ENCODE measurements at places on chromosomes 5 and 9.

DNA sequence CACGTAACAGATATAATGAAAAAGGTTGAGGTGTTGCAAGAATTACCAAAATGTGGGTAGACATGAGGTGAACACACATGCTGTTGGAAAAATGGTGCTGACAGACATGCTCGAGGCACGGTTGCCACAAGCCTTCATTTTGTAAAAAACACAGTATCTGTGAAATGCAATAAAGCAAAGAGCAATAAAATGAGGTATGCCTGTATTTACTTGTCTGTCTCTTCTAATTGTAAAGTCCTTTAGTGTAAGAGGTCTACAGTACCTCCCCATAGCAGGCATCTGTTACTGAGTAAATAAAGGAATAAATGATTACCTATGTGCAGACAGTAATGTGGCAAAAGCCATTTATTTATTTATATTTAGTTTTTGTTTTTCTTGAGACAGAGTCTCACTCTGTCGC is 3.0 kb upstream of the CAST start:
- DNase-seq: no peak

DNA sequence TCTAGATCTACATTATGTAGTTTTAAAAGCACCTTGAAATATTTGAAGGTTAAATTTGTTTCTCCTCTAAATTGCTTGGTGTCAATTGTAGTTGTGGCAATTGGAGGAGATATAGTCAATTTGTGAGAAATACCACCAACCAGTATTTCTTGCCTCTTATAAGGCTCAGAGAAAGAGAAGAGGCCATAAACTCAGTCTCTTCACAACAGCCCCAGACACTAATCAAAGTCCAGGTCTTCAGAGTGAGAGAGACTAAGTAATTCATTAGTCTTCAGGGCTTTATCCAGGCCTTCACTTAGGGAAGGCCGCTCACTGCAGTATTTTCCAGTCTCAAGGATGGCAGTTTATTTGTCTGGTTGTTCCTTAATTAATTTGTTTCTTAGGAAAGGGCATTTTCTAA is 168.0 kb upstream of the RGMB start:
- no peak for DNase-seq

DNA sequence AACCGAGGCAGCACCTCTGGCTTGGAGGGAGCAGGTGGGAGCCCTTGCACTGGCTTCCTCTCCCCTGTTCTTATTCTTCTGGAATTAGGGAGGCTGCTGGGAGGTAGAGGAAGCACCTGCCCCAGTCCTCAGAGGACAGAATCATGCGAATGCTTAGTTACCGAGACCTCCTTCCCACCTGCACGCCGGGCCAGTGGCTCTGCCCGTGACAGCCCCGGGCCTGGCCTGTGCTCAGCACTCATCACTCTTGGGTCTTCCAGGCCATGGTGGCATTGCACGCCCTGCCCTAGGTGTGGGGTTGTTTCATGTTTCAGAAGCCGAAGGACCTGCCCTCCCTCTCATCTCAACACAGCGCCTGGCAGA is 45.3 kb upstream of the NKD2 start:
- DNase-seq: no peak

- DNase-seq: no peak
Observed at GRCh38 chr5:169534311-169534880, 49.2 kb upstream of the SPDL1 start.

DNA sequence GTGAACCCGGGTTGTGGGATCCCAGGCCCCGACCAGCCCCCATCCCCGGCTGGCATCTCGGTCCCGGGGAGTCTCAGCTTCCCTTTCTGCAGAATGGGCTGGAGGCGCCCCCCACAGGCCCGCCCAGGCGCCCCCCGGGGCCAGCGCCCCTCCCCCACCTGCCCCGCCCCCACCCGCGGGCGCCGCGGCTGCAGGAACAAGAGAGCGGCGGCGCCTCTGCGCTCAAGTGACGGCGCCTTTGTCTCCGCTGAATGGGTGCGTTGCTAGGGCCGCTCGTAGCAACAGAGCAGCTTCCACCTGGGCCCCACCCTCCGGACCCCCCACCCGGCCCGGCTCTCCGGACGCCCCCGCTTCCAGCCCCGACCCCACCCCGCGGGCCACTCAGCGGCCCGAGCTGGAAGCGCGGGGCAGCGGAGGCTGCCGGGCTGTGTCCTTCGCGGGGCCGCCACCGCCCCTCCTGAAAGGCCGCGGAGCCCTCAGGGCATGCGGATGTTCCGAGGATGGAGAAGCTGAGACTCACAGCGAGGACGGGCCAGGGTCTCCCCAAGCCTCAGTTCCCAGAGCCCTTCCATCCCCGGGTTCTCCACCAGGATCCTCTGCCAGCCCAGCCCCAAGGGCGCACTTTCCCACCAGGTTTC is 27.5 kb downstream of the ADGRD2 start:
- DNase-seq: no peak

DNA sequence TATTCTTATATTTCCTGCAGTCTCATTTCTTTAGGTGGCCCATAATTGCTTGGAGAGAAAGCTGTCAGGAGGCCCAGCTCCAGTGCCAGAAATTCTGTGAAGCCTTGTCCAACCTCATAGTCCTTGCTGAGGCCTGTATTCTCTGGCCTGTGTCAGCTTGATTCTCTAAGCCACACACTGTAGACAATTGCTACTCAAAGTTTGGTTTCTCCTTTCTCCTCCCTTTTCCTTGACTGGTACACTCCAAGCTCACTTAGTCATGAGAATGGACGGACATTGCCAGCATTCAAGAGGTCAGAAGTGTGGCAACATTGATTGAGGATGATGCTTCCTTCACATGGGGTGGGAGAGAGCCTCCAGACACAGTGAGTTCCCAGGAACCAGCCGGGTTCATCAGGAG is 71.3 kb upstream of the CXCL14 start:
- no peak for DNase-seq

DNA sequence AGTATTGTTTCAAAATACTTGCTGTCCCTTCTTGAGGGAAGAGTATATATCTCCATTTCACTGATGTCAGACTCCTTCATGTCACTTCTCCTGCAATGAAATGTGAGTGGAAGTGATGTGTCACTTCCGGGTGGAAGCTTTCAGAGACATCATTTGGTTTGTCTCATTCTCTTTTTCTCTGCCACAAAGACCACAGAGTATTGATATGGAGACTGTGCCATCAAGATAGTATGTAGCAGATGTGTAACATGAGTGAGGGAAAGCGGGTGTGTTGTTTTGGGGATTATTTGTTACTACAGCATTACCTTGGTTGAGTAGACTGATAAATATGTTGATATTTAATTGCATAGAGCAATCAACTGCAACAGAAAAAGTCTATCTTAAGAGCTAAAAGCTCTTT is 169.8 kb downstream of the FBXL7 start:
- no peak for DNase-seq

- no peak for DNase-seq
Observed at GRCh38 chr5:149282027-149282965, 10.6 kb downstream of the AFAP1L1 start.

GRCh38 chr5:55763746-55764420 is 26.0 kb downstream of the DDX4 start:
- DNase-seq: no peak

- DNase-seq: no peak
Observed at GRCh38 chr5:172939071-172939470, 20.2 kb upstream of the RPL26L1 start.

GRCh38 chr9:107973451-107973850 is 483.9 kb upstream of the KLF4 start:
- no peak for DNase-seq

DNA sequence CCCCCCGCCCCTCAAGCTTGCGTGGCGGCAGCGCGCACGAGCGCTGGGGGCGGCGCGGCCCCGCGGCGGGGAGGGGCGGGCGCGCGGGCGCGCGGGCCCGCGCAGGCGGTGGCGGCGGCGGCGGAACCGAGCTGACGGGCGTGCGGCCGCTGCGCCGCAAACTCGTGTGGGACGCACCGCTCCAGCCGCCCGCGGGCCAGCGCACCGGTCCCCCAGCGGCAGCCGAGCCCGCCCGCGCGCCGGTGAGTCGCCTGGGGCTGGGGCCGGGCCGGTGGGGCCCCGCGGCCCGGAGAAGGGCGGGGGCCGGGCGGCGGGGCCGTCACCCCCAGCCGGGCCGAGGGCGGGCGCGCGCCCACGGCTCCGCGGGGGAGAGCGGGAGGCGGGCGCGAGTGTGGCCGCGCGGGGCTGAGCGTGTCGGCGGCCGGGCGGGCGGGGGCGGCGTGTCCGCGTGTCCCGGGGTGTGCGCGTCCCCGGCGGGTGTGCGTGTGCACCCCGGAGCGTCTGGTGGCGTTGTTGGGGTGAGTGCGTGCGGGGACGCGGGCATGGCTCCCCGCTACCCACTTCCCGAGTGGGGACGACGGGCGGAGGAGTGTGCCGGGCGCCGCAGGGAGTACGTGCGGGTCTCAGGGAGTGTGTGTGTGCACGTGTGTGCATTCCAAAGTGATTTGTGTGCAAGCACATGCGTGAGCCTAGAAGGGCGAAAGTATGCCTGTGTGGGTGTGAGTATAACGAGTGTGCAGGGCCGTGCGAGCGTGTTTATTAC is at the start of gene NEK6:
TSS of gene NEK6 (plus strand) at position 106 of the 763 bp plus-strand sequence. CDS start 44,016 bp downstream, outside the sequence.
- no peak for DNase-seq

GRCh38 chr5:16558984-16559629 is 57.7 kb downstream of the RETREG1 start:
- DNase-seq: no peak

- no peak for DNase-seq
Observed at GRCh38 chr9:137298401-137299202, 3.5 kb downstream of the NRARP start.

GRCh38 chr5:133521801-133522200 is 90.5 kb downstream of the FSTL4 start:
- no peak for DNase-seq

DNA sequence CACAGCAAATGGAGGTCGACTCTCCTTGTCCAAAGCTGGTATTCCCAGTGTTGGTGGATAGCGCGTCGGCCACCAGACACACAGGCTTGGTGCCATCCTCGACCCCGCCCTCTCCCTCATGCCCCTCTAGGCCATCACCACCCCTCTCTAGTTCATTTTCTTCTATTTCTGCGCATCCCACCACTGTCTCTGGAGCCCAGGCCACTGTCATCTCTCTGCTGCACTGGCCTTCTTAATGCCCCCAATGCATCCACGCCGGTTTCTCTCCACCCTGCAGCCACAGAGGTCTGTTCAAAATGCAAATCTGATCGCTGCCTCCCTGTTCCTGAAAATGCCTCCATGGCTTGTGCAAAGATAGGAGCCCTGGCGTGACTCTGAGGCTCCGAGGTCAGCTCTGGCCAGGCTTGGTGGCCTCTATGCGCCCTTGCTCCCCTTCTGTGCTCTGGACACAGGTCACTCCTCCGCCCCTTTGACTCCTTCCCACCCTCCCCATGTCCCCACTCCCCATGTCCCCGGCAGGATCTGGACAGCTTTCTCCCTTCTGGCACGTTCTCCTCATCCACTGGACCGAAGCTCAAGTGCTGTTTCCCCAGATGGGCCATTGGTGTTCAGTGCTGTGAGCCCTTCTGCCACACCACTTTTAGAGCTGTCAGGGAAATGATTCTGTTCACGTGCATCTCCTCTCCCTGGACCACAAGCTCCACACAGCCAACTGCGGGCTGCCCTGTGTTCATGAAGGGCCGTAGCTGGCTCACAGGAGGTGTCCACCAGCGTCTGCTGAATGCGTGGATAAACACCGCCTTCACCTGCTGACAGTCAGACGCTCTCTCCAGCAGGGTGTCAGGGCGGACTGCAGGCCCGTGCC is 59.5 kb upstream of the RNF130 start:
- no peak for DNase-seq

- no peak for DNase-seq
Observed at GRCh38 chr5:72057816-72058215, 49.5 kb upstream of the MAP1B start.

DNA sequence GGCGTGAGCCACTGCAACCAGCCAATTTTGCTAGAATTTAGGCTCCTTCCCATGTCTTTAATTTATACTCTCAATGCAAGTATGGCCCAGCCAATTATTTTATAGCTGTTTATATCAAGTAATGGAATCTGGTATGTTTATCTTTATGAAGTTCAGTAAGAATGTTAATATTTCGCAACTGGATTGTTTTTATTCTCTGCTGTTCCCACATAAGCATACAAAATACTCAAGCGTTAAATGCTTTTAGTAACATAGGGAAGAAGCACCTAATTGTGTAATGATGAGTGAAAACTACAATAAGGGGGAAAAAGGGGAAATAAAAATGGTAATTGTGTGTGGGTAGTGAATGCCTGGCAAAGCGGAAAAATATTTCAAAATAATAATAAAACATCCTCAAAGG is 21.3 kb downstream of the PWWP2A start:
- no peak for DNase-seq

DNA sequence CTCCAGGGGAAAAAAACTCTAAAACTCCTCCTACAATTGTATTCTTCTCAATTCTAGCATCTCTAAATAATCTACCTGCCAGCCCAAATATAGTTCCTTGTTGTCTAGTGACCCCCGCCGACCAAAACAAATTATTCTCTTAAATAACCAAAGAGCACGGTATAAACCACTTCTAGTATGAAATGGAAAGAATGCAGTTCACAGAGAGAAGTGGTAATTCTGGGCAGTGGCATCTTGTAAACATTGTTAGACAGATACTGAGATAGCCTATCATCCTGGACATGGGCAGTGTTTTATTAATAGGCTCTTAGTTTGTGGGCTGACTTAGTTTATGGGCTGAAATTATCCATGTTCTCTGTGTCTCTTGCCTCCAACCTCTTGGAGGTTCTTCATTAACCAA is 1412.6 kb upstream of the CDH9 start:
- DNase-seq: no peak

GRCh38 chr5:446883-447263 is 3.9 kb downstream of the EXOC3 start:
- DNase-seq: no peak

GRCh38 chr9:18327121-18327520 is 146.8 kb upstream of the ADAMTSL1 start:
- no peak for DNase-seq

- DNase-seq: no peak
Observed at GRCh38 chr5:76522103-76522935, 100.9 kb downstream of the F2RL2 start.

GRCh38 chr5:154364771-154365170 is 81.0 kb upstream of the SAP30L start:
- no peak for DNase-seq

DNA sequence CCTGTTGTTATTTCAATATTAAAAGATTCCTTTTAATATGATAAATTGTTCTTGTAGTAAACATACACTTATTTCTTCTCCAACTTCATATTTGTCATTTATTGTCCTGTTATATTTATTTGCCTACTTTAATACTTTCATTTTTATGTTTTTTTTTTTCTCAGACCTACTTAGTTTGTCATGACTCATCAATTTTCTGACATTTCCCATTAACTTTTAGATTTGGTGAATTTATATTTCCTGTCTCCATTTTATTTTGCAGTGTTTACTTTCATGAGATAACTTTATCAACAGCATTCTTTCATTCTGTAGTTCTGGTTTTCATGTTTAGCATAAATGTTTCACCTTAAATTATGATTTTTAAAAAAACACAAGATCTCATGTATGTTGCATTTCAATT is 788.7 kb downstream of the EFNA5 start:
- no peak for DNase-seq

DNA sequence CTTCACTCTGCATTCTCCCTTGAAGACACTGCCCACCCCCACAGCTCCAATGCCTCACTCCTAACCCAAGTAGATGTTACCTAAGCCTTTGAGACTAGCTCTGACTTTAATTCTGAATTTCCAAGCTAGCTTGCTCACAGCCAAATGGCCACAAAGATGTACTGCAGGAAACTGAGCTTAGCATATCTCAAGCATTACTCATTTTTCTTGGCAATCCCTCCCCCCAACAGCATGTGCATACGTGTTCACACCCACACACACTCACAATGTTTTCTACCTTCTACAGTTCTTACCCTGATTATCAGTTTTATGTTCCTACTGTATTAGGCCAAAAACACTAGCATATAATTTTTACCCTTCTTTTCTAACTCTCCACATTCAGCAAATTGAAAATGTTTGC is 13.7 kb upstream of the GRIA1 start:
- no peak for DNase-seq

Measured in stimulated activated CD4-positive, alpha-beta T cell treated with anti-CD3 and anti-CD28 coated beads, TNF-alpha, amount 100 ng/mL, for 4 hours (primary cell).